ENCODE measurements at places on chromosomes 2 and 18.

DNA sequence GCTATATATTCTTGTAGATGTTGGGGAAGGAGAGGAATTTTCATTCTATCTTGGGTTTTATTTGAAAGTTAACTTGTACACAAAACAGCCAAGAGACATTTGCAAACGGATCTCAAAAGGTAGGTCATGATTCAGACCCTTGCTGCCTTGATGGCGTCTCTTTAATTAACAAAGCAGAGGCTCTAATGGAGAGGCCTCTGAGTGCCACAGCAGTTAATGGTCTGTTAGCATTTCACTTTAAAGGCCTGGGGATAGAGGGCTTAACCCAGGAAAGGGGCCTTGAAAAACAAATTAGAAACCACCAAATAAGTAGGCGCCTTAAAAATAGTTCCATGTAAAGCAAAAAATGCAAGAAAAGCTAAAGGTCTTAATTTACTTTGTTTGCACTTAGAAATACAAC is 836.9 kb upstream of the CELF4 start:
- DNase-seq: no peak

GRCh38 chr2:157611110-157611509 is 17.6 kb downstream of the ACVR1C start:
- DNase-seq: no peak

DNA sequence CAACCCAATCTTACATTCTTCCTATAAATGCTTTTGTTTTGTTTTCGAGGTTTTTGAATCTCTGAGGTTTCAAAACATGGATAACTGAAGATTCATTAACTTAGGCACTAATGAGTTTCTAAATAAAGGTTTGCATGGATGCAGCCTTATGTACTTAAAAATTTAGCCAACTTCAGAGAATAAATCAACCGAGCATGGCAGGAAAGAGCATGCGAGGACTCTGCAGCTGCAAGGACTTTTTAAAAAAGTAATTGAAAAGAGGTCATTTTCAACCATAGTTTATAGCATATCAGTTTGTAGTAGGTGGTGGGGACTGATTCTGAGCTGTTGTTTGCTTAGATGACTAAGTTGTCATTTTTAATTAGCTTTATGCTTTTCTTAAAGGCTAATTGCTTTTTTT is 567.0 kb upstream of the ZEB2 start:
- DNase-seq: no peak

GRCh38 chr2:179247318-179248023 is 17.2 kb downstream of the SESTD1 start:
- DNase-seq: no peak

DNA sequence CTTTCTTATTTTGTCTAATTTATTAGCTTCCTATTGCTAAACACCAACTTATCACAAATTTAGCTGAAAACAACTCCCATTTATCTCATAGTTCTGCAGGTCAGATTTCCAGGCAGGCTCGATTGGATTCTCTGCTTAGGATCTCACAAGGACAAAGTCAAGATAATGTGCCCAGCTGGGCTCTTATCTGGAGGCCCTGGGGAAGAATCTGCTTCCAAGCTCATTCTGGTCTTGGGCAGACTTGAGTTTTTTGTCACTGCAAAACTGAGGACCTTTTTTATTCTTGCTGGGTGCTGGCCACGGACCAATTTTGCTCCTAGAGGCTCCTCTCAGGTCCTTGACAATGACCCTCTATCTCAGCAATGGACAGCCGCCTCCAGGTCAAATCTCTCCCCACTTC is 215.5 kb downstream of the TRIB2 start:
- no peak for DNase-seq

GRCh38 chr18:51097021-51097822 is 67.2 kb downstream of the SMAD4 start:
- no peak for DNase-seq

- DNase-seq: no peak
These were observed 63.9 kb downstream of the CCDC148 start for GRCh38 chr2:158392687-158393086.

- no peak for DNase-seq
These were observed 38.7 kb upstream of the SLC1A4 start for GRCh38 chr2:64950226-64951160.

GRCh38 chr18:32956591-32957315 is 183.9 kb upstream of the KLHL14 start:
- no peak for DNase-seq

DNA sequence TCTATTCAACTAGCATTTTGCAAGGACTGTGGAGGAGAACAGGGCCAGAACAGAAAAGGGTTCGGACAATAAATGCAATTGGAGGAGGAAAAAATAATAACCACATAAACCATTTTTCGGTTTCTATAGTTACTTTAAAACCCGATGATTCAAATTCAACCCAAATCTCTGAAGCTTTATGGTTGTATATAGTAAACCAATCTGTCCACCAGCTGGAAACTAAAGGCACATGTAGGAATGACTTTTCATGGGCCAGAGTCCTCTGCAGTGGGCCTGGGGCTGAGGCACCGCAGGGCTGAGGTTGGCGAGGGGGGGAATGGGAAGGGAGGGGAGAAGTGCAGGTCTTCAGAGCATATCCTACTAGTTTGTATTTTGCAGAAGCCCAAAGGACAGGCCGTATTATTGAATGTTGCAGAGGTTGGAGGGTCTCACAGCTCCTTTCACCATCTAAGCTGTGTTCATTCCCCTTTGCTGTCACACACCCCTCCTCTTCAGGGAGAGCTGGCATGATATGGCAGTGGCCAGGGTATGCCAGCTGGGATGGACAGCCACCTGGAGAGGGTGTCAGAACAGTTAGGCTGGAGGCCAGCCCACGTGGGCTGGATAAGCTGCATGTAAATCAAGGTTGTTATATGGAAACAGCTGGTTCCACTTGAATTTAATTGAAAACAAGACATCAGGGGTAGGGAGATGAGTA is 267.1 kb downstream of the PRKCE start:
- DNase-seq: no peak

DNA sequence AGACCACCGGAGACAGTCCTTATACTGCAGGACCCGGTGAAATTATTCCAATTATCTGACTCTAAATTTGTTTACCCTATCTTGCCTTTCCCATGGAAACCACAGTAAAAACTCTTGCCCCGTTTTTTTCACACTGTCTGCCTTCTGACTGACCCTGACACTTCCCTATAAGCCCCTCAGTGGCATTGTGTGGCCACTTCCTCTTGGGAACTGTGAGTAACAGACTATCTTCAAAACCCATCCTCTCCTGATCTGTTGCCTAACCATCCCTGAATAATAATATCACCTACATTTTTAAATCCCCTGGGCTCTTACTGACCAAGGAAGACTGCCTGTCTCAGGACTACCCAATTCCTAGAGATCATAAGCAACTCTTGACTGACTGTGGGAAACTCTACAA is 42.6 kb upstream of the RNF152 start:
- DNase-seq: no peak

GRCh38 chr2:234953116-234954031 is 1.6 kb downstream of the SH3BP4 start:
- DNase-seq: no peak

DNA sequence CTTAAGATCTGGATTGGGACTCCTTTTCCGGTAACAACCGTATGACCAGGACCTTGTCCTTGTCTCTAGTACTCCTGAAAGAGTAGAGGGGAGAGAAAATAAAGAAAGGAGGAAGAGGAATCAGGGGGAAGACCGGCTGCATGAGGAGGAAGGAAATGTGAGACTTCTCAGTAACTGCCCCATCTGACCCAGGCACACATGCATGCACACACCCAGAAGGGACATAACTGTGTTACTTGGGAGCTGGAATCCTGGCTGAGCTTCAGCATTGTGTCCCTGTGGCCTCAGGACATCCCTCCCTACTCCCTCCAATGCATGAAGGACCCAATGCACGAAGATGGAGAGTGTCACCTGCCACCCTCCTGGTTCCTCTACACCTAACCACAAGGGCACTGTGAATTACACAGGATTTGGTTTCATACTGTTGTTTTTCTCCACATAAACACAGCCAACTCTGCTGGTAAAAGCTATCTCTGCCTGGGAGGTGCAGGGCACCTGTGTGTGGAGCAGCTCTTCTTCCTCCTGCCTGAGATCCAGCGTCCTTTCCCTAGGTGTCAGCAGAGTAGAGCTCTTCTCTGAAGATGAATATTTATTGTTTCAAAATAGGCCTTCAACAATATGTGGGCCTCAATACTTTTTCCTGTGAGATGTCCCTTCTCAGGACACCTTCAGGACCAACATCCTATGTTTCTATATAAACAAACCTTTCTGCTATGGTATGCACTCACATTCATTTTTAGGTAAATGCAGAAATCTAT is 574.1 kb upstream of the ID2 start:
- no peak for DNase-seq

DNA sequence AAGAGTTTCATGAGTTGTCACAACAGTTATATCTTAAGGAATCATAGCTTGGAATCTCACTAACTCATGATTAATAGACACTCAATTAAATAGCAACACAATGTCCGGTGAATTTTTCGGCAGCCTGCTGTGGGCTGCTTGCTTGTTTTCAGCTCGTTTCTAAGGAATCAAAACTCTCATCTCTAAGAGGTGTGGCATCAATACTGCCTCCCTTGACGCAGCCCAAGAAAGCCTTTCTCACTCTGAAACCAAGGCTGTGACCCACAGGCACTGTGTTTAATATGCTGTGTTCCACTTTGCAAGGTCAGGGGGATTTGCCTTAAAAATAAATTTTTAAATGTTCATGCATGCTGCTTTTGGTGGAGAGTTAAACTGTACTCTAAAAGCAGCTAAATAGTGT is 5.4 kb downstream of the DCC start:
- no peak for DNase-seq

GRCh38 chr18:48135436-48135966 is 205.0 kb upstream of the SMAD2 start:
- DNase-seq: no peak

DNA sequence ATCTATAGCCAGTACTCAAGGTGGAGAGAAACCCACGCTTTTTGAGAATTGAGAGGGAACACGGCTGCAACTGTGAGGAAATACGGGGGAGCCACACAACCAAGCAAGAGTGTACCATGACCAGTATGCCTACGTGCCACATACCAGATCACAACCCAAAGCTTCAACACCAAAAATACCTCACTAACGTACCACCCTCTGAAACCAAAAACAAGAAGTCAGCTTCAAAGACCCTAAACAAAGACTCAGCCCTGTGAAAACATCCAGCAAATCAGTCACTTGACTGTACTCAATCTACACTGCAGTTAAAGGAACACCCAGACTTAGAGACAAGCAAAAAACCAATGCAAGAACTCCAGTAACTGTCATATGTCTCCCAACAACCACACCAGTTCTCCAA is 17.0 kb downstream of the RNU4ATAC start:
- DNase-seq: no peak

GRCh38 chr2:238241970-238242369 is 2.1 kb upstream of the HES6 start:
- DNase-seq: no peak

DNA sequence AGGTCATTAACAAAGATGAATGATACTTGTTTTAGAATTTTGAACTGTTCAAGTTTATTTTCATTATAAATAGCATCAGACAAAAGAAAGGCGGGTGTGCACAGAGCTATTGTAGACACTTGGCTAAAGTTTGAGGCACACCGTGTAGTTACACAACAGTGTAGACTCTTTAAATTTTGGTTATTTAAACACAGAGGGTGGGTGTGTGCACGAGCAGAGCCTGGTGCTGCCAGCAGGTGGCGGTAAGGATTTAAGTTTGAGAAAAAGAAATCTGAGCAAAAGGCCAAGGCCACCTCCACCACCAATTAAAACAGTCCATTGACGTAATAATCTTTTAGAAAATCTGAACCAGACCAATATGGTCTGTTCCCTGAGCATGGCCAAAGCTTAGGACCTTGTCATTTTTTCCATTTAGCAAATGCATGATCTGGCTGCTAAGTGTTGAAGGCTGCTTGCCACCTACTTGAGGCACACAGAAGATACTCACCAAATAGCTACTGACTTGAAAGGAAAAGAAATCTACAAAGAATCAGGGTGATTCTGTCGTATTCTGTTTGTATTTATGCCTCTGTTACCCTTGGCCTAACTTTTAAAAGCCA is 14.3 kb downstream of the COPS7B start:
- DNase-seq: no peak

- DNase-seq: no peak
These were observed 171.5 kb downstream of the MTCL1 start for GRCh38 chr18:8876887-8877286.

DNA sequence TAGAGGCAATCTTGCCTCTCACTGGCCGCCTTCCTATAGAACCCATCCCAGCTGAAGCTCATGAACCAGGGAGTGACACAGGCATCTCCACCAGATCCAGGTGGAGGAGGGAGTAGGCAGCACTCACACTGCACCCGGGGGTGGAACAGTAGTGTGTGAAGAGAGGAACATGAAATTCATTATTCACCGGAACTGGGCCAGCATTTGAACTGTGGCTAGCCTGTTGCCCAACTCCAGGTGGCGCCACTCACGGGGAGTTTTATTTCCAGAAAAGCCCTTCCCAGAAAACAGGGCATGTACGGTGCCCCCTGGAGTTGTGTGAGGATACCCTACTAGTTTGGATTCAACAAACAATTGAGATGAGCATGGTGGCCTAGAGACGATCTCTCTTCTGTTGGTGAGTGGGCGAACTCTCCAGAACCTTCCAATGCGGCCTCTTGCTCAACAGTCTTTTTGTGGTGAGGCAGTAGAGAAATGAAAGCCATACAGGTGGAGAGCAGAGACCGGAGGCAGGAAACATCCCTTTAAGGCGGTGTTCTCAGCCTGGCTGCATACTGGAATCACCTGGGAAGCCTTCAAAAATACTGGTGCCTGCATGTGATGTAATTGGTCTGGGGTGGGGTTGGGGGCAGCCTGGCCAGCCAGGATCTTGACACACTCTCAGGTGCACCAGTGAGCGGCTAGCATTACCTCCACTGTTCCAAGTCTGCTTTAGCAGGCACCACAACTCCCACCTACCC is 73.5 kb upstream of the NEDD4L start:
- DNase-seq: no peak

- no peak for DNase-seq
These were observed 131.2 kb downstream of the TRIB2 start for GRCh38 chr2:12847694-12848575.

DNA sequence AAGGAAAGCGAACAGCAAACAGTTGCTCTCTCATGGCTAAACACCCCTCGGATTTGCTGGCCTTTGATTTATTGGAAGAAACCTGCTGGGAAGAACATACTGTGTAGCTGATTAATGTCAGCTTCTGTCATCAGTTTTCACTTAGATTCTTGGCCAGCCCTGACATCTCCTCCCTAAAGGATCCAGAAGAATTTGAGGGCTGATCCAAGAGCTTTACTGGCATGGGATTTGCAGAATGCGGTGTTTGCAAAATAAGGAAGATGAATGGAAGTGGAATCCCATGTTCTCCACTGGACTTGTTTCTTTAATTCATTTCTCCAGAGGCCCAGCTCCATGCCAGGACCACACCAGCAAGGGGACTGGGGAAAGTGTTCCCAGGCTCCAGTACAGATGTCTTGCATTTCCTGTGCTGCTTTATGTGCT is 80.5 kb downstream of the RDH14 start:
- no peak for DNase-seq
